ENCODE measurements at places on chromosomes 5 and 9.

DNA sequence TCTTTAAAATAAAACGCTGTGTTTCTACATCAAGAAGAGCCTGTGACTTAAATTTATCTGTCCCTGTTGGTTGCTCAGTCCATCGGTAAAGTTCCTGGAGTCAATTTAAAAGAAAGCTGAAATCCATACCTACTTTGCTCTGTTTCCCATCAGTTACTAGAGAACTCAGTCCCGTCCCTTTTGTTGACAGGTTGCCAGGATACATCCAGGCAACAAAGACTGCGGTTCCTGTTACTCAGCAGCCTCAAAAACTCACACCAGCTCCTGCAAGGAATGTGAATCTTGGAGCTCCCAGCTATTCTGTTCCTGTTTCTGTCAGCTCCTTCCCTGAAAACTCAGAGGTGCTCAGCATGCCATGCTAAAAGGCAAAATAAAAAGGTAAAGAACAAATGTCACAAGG is at the start of gene ZNF474:
TSS of gene ZNF474 (plus strand) at position 241 of the 400 bp plus-strand sequence. CDS start 22,445 bp downstream, outside the sequence.
- DNase-seq = no peak

GRCh38 chr9:33748633-33749304 is 46.6 kb upstream of the PRSS3 start:
- DNase-seq = no peak

GRCh38 chr5:58503390-58504046 is 12.3 kb downstream of the GAPT start:
- DNase-seq = no peak

- no peak for DNase-seq
These were observed 118.9 kb upstream of the CCDC180 start for GRCh38 chr9:97188545-97188944.

DNA sequence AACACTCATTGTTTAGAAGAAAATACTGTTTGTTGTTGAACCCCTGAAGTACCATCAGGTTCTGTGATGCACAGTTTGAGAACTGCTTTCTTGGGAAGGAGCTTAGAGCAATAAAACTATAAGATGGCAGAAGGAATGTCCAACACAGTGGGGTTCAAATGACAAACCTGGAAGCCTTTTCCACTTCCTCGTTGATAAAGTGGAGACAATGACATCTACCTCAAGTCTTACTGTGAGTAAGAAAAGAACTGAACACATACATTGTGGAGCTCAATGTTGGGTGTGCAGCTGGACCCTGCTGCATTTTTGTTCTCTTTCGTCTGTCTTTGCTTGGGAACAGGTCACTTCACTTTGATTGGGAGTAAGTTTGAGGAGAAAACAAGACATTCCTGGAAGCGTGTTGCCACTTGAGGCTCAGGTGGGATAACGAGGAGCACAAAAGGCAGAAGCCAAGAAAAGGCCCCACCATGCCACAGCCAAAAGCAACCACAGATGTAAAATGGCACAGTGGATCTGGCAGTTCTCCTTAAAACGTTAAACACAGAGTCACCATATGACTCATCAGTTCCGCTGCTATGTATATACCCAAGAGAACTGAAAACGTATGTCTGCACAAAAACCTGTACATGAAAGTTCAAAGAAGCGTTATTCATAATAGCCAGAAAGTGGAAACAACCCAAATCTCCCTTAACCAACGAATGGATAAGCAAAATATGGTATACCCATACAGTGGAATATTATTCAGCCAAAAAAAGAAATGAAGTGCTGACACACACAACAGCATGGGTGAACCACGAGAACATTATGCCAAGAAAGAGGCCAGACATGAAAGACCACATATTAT is 42.9 kb upstream of the SUB1 start:
- no peak for DNase-seq

All from stimulated activated CD4-positive, alpha-beta T cell treated with anti-CD3 and anti-CD28 coated beads, TNF-alpha, amount 100 ng/mL, for 4 hours (primary cell).